Fibroblast of skin of scalp (primary cell): ENCODE measurements at places on chromosomes 13 and 19.

DNA sequence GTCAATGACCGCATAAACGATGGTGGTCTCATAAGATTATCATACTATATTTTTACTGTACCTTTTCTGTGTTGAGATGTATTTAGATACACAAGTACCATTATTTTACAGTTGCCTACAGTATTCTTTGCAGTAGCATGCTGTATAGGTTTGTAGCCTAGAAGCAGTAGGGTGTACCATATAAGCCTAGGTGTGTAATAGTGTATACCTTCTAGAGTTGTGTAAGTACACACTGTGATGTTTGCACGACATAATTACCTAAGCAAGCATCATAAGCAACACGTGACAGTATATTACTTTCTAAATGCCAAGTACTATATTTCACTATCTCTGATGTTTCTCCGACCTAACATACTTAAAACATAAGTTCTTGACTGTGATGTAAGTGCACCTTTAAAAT is 2.7 kb downstream of the LPAR6 start:
- no peak for DNase-seq

DNA sequence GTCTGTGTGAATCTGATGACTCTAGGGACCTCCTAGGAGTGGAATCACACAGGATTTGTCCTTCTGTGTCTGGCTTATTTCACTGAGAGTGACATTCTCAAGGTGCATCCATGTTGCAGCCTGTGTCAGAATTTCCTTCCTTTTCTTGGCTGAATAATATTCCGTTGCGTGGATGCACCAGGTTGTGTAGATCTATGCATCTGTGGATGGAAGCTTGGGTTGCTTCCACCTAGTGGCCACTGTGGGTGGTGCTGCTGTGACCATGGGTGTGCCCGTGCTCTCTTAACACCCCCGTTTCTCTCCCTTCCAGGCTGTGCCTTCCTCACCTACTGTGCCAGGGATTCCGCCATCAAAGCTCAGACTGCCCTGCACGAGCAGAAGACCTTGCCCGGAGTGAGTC is 26.2 kb downstream of the CELF5 start:
- no peak for DNase-seq

- DNase-seq = no peak
These were observed 149.3 kb upstream of the KL start for GRCh38 chr13:32866921-32867320.

GRCh38 chr13:30143666-30144400 is 163.5 kb downstream of the KATNAL1 start:
- peak; percentile 65 for DNase-seq

DNA sequence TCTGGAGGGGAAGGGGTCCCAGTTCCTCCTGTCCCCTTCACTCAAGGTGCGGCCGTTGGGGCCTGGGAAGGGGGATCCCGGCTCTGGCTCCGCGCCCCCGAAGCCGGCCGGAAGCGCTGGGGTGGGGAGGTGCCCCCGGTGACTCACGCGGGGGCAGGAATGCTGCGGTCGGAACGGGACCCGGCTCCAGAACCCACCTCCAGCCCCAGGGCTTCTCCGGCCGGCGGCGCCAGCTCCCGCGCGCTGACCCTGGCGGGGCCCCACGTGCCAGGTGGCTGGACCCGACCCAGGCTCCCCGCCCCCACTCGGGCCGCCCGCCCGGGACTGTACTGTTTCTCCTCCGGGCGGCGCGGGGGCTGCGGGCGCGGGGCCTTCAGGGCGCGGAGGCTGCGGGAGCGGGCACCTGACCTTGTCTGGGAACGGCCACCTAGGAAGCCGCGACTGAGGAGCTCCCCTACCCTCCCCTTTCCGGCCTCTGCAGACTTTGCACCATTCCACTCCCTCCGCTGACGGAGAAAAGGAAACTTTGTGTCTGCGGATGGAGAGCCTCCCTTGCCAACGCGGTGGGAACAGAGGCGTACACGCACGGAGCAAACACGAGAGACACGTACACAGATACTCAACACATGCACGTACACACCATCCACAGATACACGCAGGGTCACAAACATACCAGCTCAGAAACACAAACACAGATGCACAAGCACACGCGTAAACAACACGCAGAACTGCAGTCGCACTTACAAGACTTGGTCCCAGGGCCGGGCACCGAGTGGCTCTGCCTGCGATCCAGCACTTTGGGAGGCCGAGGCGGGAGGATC is 7.2 kb downstream of the AXL start:
- peak; percentile 90 for DNase-seq

GRCh38 chr19:34393629-34394028 is 10.6 kb upstream of the PDCD2L start:
- no peak for DNase-seq

DNA sequence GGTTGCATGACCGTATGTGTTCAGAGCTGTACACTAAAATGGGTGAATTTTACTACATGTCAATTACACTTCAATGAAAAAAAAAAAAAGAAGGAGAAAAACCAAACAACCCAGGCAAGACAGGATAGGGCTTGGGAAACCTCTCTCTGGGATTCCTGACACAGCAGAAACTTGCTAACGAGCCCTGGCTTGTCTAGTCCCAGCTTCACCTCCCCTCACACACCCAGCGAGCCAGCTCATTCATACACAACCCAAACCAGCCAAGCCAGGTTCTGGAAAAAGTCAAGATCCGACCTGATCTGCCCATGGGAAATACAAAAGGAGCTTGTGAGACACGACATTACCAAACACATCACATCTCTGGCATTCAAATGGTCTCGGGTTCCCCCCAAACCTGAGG is 3.7 kb upstream of the TECR start:
- no peak for DNase-seq

DNA sequence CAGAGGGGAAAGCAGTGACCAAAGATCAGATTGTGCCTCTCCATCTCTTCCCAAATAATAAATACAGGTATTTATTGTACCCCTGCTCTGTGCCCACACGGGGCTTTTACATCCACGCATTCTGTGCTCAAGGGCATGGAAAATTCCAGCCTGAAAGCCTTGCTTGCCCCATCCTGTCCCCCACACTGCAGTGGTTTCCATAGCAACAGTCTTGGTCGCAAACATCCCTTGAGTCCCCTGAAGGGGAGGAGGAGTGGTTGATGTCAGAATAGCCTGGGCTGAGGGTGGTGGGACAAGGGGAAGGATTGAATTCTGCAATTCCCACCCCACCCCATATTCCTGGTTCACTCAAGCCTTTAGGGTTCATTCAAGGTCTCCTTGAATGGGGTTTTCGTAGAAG is 41.0 kb upstream of the USP29 start:
- DNase-seq = no peak

DNA sequence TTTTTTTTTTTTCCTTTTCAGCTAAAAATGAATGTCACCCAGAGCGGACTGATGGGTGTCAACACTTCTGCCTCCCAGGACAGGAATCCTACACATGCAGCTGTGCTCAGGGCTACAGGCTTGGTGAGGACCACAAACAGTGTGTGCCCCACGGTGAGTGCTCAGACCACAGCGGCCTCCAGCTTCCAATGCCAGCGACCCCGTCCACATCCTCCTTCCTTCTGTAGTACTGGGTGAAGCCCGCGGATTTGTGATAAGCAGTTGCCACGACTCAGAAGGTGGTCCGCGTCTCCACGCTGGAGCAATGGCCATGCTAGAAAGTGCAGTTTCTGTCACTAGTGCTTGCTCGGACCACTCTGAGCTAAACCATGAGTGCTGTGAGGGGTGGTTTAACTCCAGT is 6.0 kb downstream of the PROZ start:
- DNase-seq = no peak

GRCh38 chr13:50132904-50133357 is 117.7 kb downstream of the KCNRG start:
- no peak for DNase-seq

GRCh38 chr13:57673197-57673596 is 41.7 kb downstream of the PCDH17 start:
- DNase-seq = no peak

DNA sequence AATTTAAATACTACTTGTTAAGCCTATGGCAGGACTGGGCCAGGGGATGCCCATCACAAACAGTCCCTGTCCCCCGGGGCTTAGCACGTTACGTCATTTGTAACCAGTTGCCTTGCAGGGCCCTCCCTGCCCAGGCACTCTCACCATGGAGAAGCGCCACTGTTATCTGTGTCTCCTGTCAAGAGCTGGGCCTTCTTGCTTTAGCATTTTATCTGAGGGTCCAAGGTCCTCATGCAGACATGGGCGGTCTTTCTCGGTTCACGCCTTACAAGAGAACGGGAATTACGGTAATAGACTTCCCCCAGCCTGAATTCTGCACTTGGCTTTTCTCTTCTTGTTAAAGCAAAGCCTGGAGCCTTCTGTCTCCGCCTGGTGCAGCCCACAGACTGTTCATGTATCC is 46.1 kb downstream of the TMED1 start:
- no peak for DNase-seq

- no peak for DNase-seq
These were observed 2.5 kb downstream of the FPR3 start for GRCh38 chr19:51797480-51797879.

- DNase-seq = peak; percentile 57
These were observed 817.2 kb downstream of the SLITRK1 start for GRCh38 chr13:83065108-83065507.

DNA sequence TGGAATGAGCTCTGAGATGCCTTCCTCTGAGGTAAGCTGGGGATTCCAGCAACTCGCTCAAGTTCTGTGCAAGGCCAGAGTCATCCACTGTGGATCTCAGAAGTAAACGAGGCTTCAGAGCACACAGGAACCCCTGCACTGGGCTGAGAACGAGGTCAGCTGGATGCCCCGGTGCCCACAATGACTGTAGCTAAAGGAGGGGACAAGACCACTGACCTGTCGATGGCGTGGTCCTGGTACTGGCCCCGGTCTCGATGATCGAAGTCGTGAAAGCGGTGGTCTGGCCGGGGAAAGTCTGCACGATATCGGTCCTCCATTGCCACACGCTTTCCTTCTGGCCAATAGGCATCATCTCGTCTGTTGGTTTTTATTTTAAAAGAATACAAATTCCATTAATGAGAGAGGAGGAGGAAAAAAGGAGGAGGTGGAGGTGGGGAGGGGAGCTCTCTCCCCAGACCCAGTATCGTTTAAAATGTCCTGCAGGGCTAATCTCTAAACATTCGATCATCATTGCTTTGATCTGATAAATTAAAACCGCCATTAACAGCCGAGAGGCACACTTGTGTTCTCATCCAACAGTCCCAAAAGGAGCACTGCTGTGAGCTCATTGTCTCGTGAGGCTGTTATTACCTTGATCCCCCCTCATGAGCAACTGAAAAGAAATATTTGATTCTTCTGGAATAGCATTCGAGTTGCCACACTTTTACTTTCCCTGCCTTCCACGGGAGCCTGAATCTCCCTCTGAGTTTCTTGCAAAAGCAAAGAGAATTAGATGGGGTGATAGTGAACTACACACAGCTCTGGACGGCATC is 25.0 kb upstream of the TINCR start:
- no peak for DNase-seq

DNA sequence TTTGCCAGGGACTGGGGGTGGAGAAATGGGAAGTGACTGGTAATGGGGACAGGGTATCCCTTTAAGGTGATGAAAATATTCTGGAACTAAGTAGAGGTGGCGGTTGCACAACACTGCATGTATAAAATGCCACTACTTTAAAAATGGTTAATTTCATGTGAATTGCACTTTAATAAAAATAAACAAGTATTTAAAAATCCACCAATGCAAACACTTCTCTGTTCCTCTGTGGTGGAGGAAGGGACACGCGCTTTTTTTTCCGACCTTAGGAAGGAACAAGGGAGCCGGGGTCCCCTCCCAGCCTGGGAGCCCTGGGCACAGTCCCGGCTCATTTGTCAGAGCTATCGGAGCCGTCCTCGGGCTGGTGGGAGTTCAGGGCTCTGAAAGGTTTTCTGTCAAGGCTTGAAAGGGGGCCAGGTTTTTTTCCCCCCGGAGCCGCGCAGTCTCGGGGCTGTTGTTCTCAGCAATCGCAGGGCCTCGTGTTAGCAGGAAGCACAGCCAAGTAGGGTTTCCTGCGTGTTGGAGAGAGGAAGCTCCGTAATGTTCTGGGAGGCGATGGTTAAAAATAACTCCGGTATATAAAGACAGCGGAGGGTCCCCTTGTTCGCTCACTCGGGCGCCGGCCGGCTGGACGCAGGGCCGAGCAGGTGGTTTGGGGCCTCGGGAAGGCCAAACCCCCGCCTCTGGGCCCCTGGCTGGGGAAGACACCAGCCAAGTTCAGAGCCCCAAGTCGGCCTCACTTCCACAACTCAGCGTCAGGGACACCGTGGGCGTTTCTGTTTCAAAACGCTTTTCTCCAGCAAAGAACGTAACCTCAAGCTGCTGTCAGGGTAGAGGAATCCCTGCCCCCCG is 41.2 kb upstream of the KLF2 start:
- DNase-seq = peak; percentile 56

- no peak for DNase-seq
These were observed 26.7 kb upstream of the POU2F2 start for GRCh38 chr19:42158926-42159325.

GRCh38 chr19:56191115-56191514 is 6.5 kb downstream of the ZSCAN5B start:
- DNase-seq = no peak

GRCh38 chr13:113635709-113636108 is 22.3 kb downstream of the ATP4B start:
- no peak for DNase-seq

GRCh38 chr13:66405908-66406802 is 824.0 kb downstream of the PCDH9 start:
- DNase-seq = peak; percentile 76

- DNase-seq = no peak
These were observed 398.9 kb upstream of the ZNF507 start for GRCh38 chr19:31946491-31946890.

- no peak for DNase-seq
These were observed 38.7 kb downstream of the KLF2 start for GRCh38 chr19:16363133-16363851.

GRCh38 chr19:48539503-48540096 is 12.4 kb upstream of the SULT2B1 start:
- DNase-seq = peak; percentile 27

- DNase-seq = no peak
These were observed 11.8 kb downstream of the TGFB1 start for GRCh38 chr19:41341669-41342490.

- DNase-seq = no peak
These were observed 530 bp downstream of the MAU2 start for GRCh38 chr19:19321141-19321577.

DNA sequence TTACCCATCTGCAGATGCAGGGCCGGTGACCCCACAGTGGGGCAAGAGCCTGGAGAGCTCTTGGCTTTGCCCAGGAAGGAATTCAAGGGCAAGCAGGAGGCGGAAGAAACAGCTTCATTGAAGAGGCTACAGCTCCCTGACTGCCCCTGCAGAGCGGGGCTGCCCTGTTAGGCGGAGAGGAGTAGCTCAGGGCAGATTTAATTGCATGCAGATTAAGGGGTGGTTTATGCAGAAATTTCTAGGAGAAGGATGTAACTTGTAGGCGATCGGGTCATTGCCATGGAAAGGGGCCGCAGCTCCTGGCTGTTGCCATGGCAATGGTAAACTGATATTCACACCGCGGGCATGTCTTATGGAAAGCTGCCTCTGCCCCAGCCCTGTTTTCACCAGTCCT is 94.1 kb downstream of the ATP11A start:
- DNase-seq = no peak

- no peak for DNase-seq
These were observed 23.2 kb upstream of the DCUN1D2 start for GRCh38 chr13:113513761-113514160.
